ENCODE measurements at places on chromosomes 7 and 10. TPM values are rescaled to one million over a fixed set of nuclear protein-coding genes. Genes with fewer than 3 reads are reported as not detected.
A peak's percentile ranks its signal among the peaks of the same experiment; 100 is the strongest.

BTBD16 gene
- not detected for total RNA-seq

CALCR gene
- total RNA-seq: not detected

HOXA5 gene
- 0.69 TPM for total RNA-seq

PTPRE gene
- total RNA-seq: 3.7 TPM

CALML3 gene
- not detected for total RNA-seq

ACHE gene
- total RNA-seq: not detected

TMEM72 gene
- 2.2 TPM for total RNA-seq

KEL gene
- not detected for total RNA-seq

TFR2 gene
- total RNA-seq: 1.6 TPM

DNA sequence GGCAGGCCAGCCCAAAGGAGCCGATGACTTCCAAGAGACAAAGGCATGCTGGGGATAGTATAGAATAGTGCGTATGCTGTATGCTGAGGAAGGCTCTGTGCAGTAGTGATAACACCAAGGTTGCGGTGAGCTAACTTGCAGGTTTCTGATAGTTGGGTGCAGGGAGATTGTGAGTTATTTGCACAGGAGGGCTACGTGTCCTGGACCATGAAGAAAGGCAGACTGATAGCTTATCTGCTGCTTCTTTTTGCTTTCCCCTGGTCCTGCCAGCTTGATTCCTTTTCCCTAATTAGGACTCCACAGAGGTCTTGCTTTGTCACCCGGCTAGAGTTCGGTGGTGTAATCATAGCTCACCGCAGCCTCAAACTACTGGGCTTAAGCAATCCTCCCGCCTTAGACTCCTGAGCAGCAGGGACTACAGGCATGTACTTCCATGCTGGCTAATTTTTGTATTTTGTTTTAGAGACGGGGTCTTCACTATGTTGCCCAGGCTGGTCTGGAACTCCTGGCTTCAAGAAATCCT is 43.9 kb upstream of the ARHGAP12 start:
- DNase-seq: no peak

- DNase-seq: no peak
Measured at GRCh38 chr10:50387007-50387731, 135.9 kb upstream of the ASAH2 start.

- DNase-seq: no peak
Measured at GRCh38 chr7:137694405-137694804, 152.4 kb downstream of the DGKI start.

DNA sequence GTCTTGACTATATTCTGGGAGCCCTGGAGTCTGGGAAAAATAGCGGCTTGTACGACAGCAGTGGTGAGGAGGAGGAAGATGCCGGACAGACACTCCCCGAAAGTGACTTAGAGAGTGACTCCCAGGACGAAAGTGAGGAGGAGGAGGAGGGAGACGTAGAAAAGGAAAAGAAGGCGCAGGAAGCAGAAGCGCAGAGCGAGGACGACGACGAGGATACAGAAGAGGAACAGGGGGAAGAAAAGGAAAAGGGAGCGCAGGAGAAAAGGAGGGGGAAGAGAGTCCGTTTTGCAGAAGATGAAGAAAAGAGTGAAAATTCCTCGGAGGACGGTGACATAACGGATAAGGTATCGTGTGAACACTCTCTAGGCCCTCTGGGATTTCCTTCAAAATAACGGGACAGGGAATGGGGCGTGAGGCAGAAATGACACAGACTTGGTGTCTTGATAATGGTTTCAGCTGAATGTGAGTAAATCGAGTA is 908 bp downstream of the NOM1 start:
- peak; percentile 39 for DNase-seq

GRCh38 chr7:4164556-4164955 is 517.5 kb upstream of the FOXK1 start:
- peak; percentile 13 for DNase-seq

- DNase-seq: peak; percentile 76
Measured at GRCh38 chr7:104137971-104138370, 69.8 kb downstream of the ORC5 start.

- DNase-seq: no peak
Measured at GRCh38 chr7:131767591-131767990, 211.2 kb upstream of the PODXL start.

- no peak for DNase-seq
Measured at GRCh38 chr10:77085344-77085743, 552.3 kb downstream of the KCNMA1 start.

GRCh38 chr10:83542774-83543411 is 596.4 kb upstream of the GHITM start:
- peak; percentile 46 for DNase-seq

GRCh38 chr7:1665549-1666316 is 4.3 kb upstream of the ELFN1 start:
- DNase-seq: no peak

DNA sequence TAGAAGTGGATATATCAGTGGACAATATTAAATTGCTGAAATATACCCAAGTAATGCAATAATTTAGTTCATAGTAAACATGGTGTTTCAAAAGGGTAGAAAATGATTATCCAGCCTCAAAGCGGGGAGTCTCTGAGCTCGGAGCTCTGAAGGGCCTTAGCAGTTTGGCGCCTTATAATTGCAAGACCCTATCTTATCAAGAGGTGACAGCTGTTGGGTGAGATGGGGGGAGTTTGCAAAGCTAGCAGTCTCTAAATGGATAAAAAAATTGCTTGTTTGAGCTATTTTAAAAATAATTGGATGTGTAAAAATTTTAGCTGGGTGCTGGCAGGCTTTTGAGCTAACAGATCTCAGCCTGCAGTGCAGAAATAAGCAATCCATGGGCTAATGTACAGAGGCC is 219.2 kb downstream of the CCSER2 start:
- DNase-seq: no peak

GRCh38 chr10:44937196-44938005 is 22.2 kb upstream of the RASSF4 start:
- DNase-seq: no peak

GRCh38 chr7:91266067-91266688 is 1.9 kb downstream of the FZD1 start:
- no peak for DNase-seq

- DNase-seq: peak; percentile 28
Measured at GRCh38 chr10:7337431-7338171, 73.2 kb downstream of the SFMBT2 start.

GRCh38 chr7:100152937-100153666 is 4.4 kb downstream of the LAMTOR4 start:
- no peak for DNase-seq

DNA sequence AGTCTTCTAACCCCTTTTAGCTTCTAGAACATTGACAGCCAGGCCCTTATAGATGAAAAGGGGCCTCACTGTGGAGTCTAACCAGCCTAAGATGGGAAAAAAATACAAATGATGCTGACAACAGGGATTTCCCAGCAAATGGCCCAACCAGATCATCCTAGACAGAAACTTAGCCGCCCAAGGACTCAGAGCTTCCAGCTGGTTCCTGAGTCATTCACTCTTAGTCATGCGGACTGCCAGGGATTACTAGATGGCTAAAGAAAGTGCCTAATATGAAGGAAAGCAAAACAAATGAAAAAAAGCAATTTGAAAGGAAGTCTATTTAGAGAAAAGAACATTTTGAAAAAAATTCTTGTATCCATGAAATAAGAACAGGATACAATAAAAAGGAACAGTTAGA is 23.7 kb downstream of the TSPAN14 start:
- DNase-seq: peak; percentile 92

GRCh38 chr10:24989867-24990266 is 26.1 kb downstream of the ENKUR start:
- no peak for DNase-seq

- DNase-seq: peak; percentile 95
Measured at GRCh38 chr7:17781491-17782215, 158.6 kb downstream of the SNX13 start.

DNA sequence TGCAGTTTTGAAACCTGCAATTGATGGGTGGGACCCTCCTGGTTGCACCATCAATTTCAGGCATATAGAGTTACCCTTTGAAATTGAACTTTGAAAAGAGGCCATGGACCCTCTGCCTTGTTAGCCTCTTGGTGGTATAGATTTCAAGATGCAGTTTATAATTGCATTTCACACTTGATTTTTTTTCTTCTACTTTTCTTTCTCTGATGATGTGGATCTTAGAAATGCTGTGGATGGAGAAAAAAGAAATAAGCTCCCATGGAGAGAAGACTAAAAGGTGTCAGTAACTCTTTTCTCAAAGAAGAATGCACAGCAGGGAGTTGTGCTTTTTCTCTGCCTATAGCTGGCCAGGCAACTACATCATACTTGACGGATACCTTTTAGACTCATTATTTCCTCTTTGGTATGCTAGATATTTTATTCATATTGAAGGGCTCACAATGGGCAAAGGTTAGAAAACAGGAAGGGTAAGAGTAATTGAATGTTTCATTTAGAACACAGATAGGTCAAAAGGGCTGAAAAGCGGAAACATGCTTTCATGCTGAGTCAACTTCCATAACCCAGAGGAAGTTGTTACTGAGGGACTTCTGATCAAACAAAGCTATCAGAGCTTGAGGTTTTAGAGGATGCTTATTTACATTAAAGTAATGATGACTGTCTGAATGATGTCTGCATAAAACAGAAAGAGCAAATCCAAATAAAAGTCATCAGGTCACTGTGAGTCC is 773.2 kb upstream of the LRRN3 start:
- DNase-seq: peak; percentile 6

DNA sequence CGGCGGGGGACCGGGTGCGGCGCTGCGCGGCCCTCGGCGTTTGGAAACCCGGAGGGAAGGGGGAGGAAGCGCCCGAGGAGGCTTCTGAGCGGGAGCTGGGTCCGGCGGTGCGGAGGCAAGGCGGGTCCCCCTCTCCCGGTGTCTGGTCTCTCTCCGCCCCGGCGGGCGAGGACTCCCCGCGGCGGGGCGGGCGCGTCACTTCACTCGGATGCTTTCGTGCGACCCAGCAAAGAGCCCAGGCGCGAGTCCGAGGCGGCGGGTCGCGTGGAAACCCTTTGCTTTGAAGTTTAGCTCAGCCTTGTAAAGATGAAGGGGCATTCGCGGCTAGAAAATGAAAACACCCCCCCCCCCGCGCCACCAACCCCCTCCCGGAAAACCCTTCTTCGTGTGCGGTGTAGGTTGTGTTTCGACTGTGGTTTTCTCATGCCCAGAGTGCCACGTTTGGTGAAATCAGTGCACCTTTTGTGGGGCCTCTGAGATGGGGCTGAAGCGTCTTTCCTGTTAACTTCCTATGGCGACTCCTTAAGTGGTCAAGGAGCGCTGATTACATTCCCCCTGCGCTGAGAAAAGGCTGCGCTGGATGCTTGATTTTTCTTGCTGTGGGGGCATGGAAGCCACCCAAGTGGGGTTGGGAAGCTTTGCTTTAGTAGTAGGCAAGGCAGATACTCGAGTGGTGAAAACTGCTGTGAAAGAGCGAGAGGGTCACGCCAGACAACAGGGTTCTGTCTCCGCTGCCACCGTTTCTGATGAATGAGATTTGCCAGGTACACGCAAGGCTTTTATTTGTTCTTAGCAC is 876 bp downstream of the GNAI1 start:
- peak; percentile 54 for DNase-seq

DNA sequence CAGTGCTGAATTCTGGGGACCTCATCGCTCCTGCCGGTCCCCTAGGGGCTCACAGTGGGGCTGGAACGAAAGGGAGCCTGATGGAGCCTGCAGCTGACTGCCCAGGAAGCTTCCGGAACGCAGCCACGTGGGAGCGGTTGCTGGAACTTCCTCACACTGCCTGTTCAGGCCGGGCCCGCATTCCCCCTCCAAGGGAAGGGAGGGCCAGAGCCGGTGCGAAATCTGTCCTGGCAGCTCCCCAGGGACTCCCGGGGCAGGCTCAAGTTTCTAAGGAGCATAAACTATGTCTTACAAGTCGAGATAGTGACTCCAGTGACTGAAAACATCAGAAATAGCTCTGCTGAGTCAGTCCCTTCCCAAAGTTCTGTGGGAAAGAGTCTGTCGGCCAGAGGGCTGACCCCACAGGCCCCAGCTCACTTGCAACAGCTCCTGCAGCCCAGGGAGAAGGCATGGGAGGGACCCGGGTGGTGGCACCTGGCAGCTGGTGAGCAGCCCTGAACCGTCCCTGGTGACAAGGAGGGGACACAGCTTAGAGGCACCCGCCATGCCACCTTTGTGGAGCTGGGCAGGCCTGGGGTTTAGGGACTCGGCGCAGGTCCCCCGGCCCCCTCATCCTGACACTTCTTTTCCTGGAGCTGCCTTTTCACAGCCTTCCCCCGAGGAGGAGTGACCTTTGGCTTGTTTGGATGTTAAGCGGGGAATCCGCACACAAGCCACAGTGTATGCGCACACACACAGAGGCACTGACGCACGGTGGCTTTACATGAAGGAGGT is 47.6 kb downstream of the PDGFA start:
- DNase-seq: peak; percentile 77

- peak; percentile 43 for DNase-seq
Measured at GRCh38 chr7:151448261-151449252, 8.6 kb upstream of the CRYGN start.
